A549 treated with GW870086 at 1 μM for 4 hours (cell line): ENCODE measurements at places on chromosomes 12 and 14. TPM values are rescaled to one million over a fixed set of nuclear protein-coding genes. Genes with fewer than 3 reads are reported as not detected.

Gene GPR135
- total RNA-seq: 0.64 to 1.3 TPM (median 0.89 TPM) in 5 replicates

Gene LIN7A
- total RNA-seq: 0.14 to 0.81 TPM (median 0.47 TPM) in 5 replicates

Gene GAPDH
- 6,831 to 9,120 TPM (median 8,658 TPM) in 5 replicates for total RNA-seq

Gene SLCO1C1
- total RNA-seq: 0.05 TPM in 1 of 5 replicates, not detected in the others

Gene LRRC10
- total RNA-seq: not detected in 5 replicates
